Immature natural killer cell (primary cell): ENCODE measurements at places on chromosomes 1 and 21. TPM values are rescaled to one million over a fixed set of nuclear protein-coding genes. Genes with fewer than 3 reads are reported as not detected.

The SH2D1B gene
- polyA plus RNA-seq, result 598 TPM

The ANGPTL1 gene
- not detected for polyA plus RNA-seq

The HIPK1 gene
- polyA plus RNA-seq, result 27.5 TPM

The MASP2 gene
- polyA plus RNA-seq, result not detected

The CHTOP gene
- 37.5 TPM for polyA plus RNA-seq

The GSTM5 gene
- polyA plus RNA-seq, result 0.23 TPM

The FLVCR1 gene
- 1.6 TPM for polyA plus RNA-seq

The TMPRSS15 gene
- polyA plus RNA-seq, result not detected

The MANEAL gene
- polyA plus RNA-seq, result 1.7 TPM

The NECTIN4 gene
- not detected for polyA plus RNA-seq

The MIXL1 gene
- polyA plus RNA-seq, result not detected

The METTL18 gene
- polyA plus RNA-seq, result 22.7 TPM

The FCRLA gene
- polyA plus RNA-seq, result 0.36 TPM

The PANK4 gene
- polyA plus RNA-seq, result 9.1 TPM

The TCEA3 gene
- 2.4 TPM for polyA plus RNA-seq

The IL22RA1 gene
- polyA plus RNA-seq, result not detected

The HIVEP3 gene
- polyA plus RNA-seq, result 9.8 TPM

The PADI1 gene
- not detected for polyA plus RNA-seq

The INAVA gene
- not detected for polyA plus RNA-seq

The KRTAP11-1 gene
- not detected for polyA plus RNA-seq

The SPRR2E gene
- not detected for polyA plus RNA-seq

The CTH gene
- 1.2 TPM for polyA plus RNA-seq

The IL23R gene
- 0.12 TPM for polyA plus RNA-seq

The VAMP3 gene
- polyA plus RNA-seq, result 42.1 TPM

The KRTAP10-1 gene
- not detected for polyA plus RNA-seq

The CELSR2 gene
- polyA plus RNA-seq, result not detected

The RYR2 gene
- not detected for polyA plus RNA-seq

The KLHL21 gene
- polyA plus RNA-seq, result 19.7 TPM

The LDLRAD1 gene
- not detected for polyA plus RNA-seq

The UBR4 gene
- polyA plus RNA-seq, result 1.5 TPM

The FLG2 gene
- polyA plus RNA-seq, result not detected

The WLS gene
- polyA plus RNA-seq, result not detected

The HSD11B1 gene
- polyA plus RNA-seq, result not detected

The VWA5B1 gene
- not detected for polyA plus RNA-seq

The KCNJ9 gene
- not detected for polyA plus RNA-seq

The RHBDL2 gene
- polyA plus RNA-seq, result not detected

The LEFTY1 gene
- not detected for polyA plus RNA-seq

The DRAXIN gene
- 0.58 TPM for polyA plus RNA-seq

The SPRR2D gene
- not detected for polyA plus RNA-seq

The PLXNA2 gene
- polyA plus RNA-seq, result not detected
